ENCODE measurements at places on chromosomes 7 and 10.

GRCh38 chr7:38862666-38863065 lies 46.3 kb downstream of the VPS41 start:
- no peak for DNase-seq

DNA sequence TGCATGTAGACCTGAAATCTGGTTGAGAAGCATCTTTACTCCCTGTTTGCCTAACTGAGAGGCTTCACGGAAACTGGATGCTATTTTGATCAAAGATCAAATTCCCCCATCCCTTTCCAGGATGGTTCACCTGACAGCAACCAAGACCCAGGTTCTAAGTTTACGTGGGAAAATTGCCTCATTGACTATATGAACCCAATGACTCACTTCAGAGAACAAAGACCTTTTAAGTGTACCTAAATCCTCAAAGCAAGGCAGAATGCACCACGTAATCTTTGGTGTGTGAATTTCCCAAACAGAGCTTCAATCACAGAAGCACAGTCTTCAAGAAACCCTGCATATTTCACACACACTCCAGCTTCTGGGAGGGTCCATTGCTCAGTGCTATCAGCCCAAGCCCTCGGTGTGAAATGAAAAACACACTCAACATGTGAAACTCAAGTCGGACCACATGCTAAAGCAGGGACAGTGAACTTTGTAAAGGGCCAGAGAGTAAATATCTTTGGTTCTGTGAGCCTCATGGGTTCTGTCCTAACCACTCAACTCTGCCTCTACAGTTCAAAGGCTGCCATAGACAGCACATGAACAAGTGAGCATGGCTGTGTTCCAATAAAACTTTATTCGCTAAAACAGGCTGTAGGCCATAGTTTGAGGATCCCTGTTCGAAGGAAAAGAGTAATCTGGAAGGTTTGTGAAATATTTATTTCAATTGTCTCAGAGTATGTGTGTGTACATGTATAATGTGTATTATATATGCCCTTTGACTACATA lies 275.6 kb upstream of the FOXK1 start:
- DNase-seq, result no peak

DNA sequence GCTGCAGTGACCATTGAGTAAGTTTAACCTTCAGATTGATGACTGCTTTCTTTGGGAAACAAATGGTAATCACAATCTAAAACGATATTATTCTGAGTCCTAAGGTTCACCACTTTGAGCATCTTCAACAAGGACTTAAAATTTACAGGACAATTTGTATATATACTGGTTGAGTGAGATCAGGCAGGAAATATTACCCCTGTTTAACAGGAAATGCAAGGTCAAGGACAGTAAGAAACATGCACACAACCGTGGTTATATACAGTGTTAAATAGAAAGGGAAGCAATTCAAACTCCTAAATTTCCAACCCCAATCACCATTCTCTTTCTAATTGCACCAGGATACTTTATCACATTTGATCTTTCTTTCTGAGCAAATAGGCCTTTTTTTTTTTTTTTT lies 96.1 kb downstream of the ZNF277 start:
- DNase-seq, result no peak

DNA sequence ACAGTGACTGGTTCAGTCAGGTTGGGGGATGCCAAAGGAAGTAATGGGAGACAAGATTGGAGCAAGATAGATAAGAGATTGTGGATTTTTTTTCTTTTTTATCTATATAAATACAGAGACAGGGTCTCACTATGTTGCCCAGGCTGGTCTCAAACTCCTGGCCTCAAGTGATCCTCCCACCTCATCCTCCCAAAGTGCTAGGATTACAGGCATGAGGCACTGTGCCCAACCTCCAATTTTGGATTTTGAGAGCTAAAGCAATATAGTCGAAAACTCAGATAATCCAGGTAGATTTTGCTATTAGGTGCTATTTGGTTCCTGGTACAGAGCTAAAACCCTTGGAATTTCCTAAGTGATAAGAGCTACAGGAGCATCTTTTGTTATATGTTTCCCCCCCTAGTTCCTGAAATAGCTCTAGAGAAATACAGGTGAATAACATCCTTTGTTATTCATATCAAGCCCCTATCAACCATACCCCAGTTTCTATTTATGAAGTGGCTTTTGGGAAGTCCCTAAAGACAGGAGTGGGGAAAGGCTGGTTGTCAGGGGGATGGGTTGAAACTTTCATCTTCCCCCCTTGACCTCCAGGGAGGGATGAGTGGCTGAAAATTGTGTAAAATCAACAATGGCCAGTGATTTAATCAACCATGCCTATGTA lies 151.2 kb downstream of the CFTR start:
- no peak for DNase-seq

DNA sequence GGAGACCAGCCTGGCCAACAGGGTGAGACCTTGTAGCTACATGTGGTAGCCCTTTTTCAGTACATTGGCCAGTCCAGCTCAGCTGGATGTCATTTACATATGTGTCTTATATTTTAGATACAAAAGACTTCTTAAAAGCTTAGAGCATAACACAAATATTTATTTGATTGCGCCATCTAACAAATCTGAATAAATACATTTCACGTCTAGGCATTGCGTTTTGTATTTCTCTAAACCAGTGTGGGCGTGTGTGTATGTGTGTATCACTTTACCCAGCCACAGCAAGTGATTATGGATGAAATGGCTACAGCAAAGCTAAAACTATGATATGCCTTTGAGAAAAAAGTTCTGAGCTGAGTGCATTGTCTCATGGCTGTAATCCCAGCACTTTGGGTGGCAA lies 14.0 kb downstream of the RABGEF1 start:
- DNase-seq, result no peak

- no peak for DNase-seq
Observed at GRCh38 chr7:138885383-138886147, 87.6 kb upstream of the ATP6V0A4 start.

DNA sequence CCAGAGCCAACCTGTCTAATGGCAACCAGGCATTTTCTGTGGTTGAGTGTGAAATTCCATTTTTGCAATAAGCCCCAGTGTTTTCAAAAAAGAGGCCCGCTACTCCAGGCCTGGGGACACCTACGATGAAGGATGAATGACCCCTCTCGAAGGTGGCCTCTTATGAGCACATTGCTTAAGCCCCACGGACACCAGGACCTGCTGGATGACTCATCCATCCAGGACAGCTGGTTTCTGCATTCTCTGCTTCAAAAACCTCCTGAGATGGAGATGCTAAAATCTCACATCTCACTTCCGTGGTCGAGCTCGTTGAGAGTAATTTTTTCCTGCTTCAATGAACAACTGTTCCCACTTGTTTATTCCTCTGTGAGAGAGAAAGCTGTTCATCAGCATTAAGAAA lies 150.2 kb upstream of the FZD8 start:
- no peak for DNase-seq

DNA sequence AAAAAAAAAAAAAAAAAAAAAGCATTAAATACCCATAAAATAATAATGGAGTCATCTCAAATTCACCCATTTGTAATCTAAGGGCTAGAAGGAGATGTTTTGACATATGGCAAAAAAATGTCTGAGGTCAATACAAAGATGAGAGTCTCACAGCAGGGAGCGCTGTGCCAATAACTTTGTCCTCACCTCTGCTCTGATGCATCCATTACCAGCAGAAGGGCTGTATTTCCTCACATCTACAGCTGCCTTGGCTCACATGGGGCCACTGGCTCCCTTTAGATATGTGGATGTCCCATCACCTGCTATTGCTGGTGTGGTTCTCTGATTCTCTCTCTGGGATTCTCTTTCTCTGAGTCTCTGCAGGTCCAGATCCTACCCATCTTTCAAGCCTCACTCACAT lies 90.3 kb upstream of the FAM133B start:
- DNase-seq, result no peak

DNA sequence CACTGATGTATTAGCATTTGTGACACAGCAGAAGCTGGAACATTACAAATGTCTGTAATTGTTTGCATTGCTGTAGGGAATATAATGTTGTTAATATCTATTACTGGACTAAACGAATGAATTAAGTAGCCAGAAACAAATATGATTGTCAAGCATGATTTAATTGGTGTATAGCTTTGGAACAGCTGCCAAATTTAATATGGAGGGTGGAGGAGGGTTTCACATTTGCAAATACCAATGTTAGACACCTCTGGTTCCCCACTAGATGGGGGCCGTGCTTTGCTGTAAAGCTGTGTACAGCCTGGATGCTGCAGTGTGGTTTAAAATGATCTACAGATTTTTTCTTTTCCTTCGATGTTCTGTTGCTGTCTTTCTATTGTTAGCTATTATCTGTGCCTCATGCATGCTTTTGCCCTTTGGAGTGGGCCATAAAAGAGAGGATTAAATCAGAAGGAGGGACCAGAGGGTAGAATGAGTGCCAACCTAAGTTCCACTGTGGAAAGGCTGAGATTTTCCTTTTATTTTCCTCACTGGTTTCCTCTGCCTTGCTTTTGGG lies 23.1 kb downstream of the DNAJB9 start:
- DNase-seq, result no peak

DNA sequence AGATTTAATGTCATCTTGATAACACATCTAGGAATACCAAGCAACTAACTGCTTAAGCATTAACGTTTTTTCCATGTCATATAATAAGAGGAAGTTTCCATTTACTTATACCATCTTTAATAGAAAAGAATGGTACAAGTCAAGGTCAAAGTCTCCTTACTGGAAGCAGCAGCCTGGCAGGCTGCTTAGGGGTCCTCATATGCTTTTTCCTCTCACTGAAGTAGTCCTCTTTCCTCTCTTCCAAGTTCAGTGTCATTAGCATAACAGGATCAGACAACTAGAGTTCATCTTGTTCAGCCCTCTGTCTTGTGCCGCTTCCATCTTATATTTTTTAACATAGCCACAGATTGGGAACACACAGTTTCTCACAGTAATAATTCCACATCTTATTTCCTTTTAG lies 405.7 kb downstream of the GFRA1 start:
- DNase-seq, result no peak

All from stimulated activated CD4-positive, alpha-beta T cell treated with anti-CD3 and anti-CD28 coated beads, TNF-alpha, amount 100 ng/mL, for 1 hour (primary cell).